CD8-positive, alpha-beta T cell (primary cell): ENCODE measurements at places on chromosomes 5 and 9.

DNA sequence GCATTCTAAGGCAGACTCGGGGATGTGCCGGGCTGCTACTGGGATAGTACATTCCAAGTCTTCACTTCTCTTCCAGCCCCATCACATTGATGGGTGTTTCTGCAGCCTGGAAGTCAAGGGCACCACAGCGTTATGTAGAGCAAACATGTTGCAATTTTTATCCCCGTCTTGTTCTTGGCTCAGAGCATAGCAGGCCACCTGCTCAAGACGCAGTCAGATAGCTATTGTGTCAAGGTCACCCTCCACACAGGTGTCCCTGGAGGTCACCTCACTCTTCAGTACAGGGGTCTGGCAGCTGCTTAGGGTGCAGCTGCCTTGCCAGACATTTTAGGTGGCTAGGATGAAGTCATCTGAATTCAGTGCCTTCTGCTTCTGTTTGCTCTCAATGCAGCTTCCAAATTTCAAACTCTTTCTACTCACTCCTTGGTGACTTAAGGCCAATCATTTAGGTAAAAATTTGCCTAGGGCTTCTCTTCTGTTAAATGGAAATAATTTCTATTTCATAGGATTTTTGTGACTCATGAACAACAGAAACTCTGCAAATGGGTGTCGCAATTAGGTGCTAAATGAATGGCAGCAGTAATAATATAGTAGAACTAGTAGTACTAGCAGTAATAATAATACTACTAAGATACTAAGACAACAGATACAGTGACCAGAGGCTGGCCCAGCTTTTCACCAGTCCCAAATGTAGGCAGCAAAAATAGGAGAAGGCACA, 24.3 kb downstream of the KCNV2 start:
- no peak for DNase-seq

DNA sequence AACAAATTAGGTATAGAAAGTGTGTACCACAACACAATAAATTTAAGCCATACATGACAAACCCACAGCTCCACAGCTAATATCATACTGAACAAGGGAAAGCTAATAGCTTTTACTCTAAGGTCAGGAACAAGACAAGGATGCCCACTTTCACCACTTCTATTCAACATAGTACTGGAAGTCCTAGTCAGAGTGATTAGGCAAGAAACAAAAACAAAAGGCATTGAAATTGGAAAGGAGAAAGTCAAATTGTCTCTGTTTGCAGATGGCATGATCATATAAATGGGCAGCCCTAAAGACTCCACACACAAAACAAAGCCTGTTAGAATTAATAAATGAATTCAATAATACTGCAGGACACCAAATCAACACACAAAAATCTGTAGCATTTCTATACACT, 548.8 kb downstream of the CTNND2 start:
- no peak for DNase-seq

GRCh38 chr9:136571531-136571930, 25.7 kb upstream of the NOTCH1 start:
- no peak for DNase-seq

- no peak for DNase-seq
Observed at GRCh38 chr9:30507166-30507565, 1877.3 kb upstream of the ACO1 start.

DNA sequence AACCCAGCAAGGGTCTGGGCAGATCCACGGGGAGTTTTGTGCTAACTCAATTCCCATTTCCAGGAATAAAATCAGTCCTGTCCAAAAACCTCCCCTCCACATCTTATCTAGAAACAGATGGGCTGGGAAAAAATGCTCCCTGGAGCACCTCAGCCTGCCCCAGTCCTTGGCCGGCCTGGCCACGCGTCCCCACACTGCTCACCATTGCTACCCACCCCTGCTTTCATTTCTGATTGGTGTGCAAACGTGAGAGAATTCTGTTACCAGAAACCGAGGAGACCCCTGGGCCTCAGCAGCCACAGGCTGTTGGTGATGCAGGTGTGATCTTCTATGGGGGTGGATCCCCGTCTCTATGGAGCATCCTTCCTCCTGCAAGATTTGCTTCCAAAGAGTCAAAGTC, 38.0 kb upstream of the OLFM1 start:
- no peak for DNase-seq

- no peak for DNase-seq
Observed at GRCh38 chr9:35172878-35173277, 11.1 kb downstream of the UNC13B start.

- no peak for DNase-seq
Observed at GRCh38 chr9:74493512-74493911, 3.6 kb upstream of the RORB start.

DNA sequence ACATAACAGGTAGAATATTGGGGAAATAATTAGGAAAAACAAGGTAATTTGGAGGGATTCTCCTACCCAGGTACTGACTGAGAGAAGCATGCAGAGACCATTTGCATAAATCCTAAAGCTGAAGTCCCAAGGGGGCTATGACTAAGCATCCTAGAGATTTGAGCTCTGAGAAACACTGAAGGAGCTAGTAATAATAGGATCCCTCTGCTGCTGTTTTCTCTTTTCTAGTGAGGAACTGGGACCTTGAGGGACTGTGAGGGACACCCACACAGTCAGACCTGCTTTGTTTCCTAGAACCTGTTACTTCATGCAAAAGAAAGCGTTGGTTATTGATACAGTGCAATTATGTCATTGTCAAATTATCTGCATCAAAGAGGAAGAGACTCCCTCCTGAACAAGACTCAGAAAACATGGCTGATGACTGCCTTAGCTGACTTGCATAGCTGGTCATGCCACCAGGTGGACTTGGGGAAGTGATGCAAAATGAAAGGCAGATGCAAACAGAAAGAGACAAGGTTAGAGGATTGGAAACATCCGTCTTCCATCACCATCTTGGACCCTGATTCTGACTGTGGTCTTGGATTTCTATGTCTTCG, 335.4 kb downstream of the NTRK2 start:
- DNase-seq: no peak

- DNase-seq: no peak
Observed at GRCh38 chr5:38447786-38448185, 108.7 kb downstream of the LIFR start.
